ENCODE measurements at places on chromosomes 4 and X.

GRCh38 chr4:142336251-142336934, 509.7 kb downstream of the INPP4B start:
- no peak for DNase-seq

GRCh38 chr4:80767944-80768343, 262.6 kb upstream of the BMP3 start:
- DNase-seq: no peak

DNA sequence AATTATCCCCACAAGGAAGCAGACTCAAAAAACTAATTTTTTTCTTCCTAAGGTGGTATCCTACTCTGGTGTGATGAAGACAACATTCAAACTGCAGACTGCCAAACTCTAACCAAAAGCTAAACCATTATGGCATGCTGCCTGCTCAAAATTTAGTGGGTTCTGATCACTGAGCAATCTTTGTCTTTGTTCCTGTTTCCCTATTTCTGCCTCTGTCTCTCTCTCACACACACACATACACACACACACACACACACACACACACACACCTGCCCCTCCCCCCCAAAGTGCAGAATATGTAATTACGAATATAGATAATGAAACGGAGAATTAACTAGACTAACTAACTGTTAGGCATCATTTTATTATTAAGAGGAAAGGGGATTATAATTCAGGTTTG, 1278.6 kb downstream of the PCDH7 start:
- no peak for DNase-seq

- no peak for DNase-seq
Observed at GRCh38 chr4:73006286-73006990, 63.1 kb downstream of the COX18 start.

- DNase-seq: no peak
Observed at GRCh38 chrX:23644744-23645143, 22.5 kb upstream of the PRDX4 start.

DNA sequence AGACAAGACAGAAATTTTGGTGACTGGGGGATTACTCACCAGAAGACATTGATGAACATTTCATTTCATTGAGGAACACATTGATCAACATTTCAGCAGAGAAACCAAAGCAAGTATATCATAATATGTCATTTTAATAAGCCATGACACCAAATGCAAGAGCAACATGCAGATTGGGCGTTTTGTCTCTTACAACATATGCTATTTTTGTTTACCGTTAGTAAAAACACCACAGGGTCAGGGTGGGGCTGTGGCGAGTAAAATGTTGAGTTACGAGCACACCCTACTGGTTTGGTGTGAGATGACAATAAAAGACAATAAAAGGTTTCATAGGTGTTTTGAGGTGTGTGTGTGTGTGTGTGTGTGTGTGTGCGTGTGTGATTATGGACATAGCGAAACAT, 294.5 kb downstream of the PDGFC start:
- DNase-seq: no peak

DNA sequence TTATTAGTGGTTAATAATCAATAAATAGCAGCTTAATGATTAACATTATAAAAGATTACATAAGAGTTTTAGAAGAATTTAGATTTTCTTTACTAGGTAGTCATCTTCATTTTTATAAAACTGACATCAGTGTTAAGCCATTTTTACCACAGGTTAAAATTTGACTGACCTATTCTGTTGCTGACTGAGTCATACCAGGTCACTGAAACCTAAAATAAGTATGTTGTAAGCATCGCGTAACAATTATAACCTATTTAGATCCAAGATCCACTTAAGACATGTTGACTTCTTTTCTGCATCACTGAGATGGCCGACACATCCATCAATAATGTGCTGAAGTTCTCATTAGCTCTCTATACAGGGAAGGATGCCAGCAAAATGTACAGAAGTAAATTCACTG, 36.7 kb downstream of the ARX start:
- no peak for DNase-seq

GRCh38 chr4:134201216-134202161, at the start of gene PABPC4L:
Gene PABPC4L (minus strand): TSS chr4:134201789. CDS start chr4:134201019, 770 bp downstream.
- DNase-seq: no peak

GRCh38 chr4:102505708-102506107, 4.5 kb downstream of the NFKB1 start:
- DNase-seq: no peak
